NCI-H1092 (cell line): ENCODE measurements at places on chromosomes 2 and 18.

DNA sequence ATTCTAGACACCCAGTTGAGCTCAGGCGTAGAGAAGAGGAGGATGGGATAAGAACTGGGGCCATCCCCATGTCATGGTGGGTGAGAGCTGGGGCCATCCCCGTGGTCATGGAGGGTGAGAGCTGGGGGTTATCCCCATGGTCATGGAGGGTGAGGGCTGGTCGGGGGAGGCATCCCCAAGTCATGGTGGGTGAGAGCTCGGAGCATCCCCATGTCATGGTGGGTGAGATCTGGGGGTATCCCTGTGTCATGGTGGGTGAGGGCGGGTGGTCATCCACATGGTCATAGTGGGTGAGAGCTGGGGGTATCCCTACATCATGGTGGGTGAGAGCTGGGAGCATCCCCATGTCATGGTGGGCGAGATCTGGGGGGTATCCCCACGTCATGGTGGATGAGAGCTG is 52.5 kb downstream of the IL1RL2 start:
- DNase-seq = no peak

- no peak for DNase-seq
These were observed 41.1 kb upstream of the NAB1 start for GRCh38 chr2:190607657-190608357.

DNA sequence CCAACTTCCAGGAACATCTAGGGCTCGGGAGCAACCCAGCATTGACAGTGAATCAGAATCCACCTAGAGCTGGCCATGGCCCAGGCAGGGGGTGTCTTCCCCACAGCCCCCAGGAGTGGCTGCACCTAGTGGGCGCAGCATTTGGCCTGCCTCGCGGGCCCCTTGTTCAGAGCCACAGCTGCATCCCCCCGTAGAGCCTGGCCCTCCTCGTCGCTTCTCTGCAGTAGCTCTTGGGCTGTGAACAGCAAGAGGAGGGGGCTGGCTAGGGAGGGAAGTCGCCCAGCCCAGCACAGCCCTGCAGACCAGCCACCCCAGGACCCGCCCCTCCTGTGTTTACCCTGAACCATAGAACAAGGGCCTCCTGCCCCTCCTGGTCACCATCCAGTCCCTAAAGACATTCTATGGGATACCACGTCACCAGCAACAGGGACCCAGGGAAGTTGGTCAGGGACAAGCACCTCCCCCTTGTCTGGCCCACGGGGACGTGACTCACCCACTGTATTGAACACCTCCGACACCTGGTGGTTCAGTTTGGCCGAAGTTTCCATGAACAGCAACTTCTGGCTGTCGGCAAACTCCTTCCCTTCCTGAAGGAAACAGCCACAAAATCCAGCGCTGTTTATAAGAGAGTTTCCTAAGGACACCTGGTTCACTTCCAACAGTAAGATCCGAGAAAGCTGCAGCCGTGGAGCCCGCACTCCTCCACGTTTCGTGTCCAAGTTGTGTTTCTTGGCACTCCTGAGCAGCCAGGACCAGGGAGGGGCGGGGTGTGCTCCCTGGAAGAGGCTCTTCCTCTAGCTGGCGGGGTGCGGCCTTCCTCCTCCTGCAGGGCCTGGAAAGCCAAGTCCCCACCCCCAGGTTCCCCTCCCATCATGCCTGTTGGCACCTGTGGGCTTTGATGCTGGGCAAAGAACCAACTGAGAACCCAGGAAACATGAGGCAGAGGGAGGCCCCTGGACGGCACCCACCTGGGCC is 8.8 kb downstream of the PRLH start:
- no peak for DNase-seq

GRCh38 chr18:76384861-76385680 is 110.0 kb downstream of the ZNF516 start:
- DNase-seq = no peak

GRCh38 chr2:12726271-12726670 is 9.5 kb downstream of the TRIB2 start:
- no peak for DNase-seq
